Activated B cell treated with CpG ODN at 0.5 μM for 24 hours (primary cell): ENCODE measurements at places on chromosomes 16 and 17.

- H3K36me3 ChIP-seq = no peaks in the 10 kb centered on the region
- no peak overlapping the region for H3K4me3 ChIP-seq
- no peaks in the 10 kb centered on the region for H3K27me3 ChIP-seq
- no peak overlapping the region for H3K27ac ChIP-seq
Observed at GRCh38 chr16:48865520-48865919, 255.5 kb upstream of the N4BP1 start.

- no peak overlapping the region for H3K27ac ChIP-seq
- H3K4me1 ChIP-seq = no peaks in the 10 kb centered on the region
- DNase-seq = no peak
- H3K36me3 ChIP-seq = no peaks in the 10 kb centered on the region
- no peak overlapping the region for H3K4me3 ChIP-seq
- H3K27me3 ChIP-seq = peaks cover 15% of the 10 kb centered on the region
Observed at GRCh38 chr17:34412534-34412933, 49.5 kb upstream of the CCL1 start.

DNA sequence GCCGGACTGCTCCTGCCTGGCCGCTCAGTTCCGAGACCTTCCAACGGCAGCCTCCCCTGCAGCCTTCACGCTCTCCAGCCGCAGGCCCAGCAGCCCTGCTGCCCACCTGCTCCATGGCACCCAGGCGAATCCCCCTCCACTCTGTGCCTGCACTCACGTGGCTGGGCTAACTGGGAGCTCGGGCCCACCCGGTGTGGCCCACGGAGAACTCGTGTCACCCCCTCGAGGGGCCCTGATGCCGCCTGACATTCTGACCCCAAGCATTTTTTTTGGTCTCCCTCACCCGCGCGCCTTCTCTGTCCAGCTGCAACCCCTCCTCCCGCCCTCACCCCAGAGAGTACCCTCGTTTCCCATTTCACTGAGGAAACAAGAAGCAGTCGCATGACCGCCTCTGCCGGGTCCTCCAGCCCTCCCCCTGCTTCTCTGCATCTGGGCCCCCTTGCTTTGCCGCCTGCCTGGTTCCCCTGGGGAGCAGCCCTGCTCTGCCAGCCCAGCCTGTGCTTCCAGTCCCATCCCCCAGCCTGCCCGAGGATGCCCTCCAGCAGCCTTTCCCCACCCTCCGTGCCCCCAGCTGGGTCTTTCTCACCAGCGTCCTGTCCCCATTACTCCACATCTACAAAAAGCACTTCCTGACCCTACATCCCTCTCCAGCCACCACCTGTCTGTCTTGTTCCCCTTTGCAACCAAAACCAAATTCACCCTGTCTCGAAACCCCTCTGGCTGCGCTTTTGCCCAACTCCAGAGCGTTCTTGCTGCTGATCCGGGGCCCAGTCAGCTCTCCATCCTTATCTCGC is 146.4 kb upstream of the CHMP6 start:
- H3K4me3 ChIP-seq = no peak overlapping the region
- no peak overlapping the region for H3K27ac ChIP-seq
- H3K36me3 ChIP-seq = peaks cover 25% of the 10 kb centered on the region
- no peaks in the 10 kb centered on the region for H3K27me3 ChIP-seq

DNA sequence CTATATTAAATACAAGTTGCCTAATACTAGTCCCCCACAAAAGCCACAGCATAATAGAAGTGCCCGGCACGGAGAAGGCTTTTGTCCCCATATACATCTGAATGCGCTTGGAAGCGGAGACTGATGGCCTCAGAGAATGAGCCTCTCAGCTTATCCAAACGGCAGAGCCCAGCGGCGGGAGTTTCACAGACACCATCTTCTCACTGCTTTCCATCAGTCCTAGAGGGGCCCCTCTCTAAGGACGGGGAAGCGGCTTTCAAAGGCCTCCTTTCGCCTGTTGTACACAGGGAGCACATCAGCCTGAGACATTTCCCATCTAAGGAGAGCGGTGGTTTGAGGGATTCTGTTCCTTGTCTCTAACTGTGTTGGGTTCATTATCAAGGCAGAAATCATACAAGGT is 16.9 kb downstream of the NXN start:
- no peak overlapping the region for H3K4me3 ChIP-seq
- DNase-seq = no peak

DNA sequence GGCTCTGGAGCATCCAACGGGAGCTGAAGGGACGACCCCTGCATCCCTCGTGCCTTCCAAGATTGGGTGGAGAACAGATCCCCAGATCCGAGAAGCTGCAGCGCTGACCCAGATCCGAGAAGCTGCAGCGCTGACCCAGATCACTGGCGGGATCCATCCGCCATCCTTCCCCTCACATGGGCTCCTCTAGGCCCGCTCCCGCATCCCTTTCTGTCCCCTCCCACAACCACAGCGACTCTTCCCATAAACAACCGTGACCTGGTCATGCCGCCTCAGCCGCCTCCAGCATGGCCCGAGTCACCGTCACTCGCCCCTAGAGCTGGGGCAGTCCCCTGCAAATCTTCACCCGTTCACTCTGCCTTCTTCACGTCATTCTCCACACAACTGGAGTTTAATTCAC is 124.9 kb downstream of the UTP18 start:
- H3K27ac ChIP-seq = no peak overlapping the region
- H3K4me3 ChIP-seq = no peak overlapping the region
- H3K27me3 ChIP-seq = peaks cover 8% of the 10 kb centered on the region
- H3K4me1 ChIP-seq = no peaks in the 10 kb centered on the region
- DNase-seq = no peak
